ENCODE measurements at places on chromosomes 7 and 10. TPM values are rescaled to one million over a fixed set of nuclear protein-coding genes. Genes with fewer than 3 reads are reported as not detected.

- DNase-seq: no peak
Observed at GRCh38 chr10:69087590-69088470, at the start of gene SRGN. Gene SRGN (plus strand): TSS chr10:69088103. CDS start chr10:69088158, 55 bp downstream.

GRCh38 chr7:30845426-30846135, 66.1 kb upstream of the AQP1 start:
- DNase-seq: peak; percentile 91

DNA sequence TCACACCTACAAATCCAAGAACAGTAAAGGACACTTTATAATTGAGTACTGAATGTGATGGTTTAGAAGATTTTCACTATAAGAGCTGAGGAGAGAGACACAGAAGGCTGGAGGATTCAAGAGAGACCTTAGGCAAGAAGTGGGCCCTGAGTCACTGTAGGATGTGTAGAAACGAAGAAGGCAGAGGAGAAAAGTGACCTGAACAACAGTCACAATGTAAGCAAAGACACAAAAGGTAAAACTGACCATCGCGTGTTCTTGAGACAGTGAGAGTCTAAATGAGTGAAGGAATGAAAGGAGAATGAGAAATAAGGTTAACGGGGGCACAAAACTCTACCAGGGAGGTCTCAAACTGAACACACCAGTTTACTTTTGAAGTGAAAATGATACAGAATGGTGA, 298.2 kb upstream of the LRGUK start:
- no peak for DNase-seq

- DNase-seq: no peak
Observed at GRCh38 chr10:98273057-98273850, 5.3 kb upstream of the LOXL4 start.

- no peak for DNase-seq
Observed at GRCh38 chr10:4770801-4771553, 55.0 kb upstream of the AKR1E2 start.

WDR86 gene
- total RNA-seq: 1.3 TPM

- no peak for DNase-seq
Observed at GRCh38 chr7:71687831-71688599, 556.1 kb downstream of the GALNT17 start.

CYTH3 gene
- total RNA-seq: 27.5 TPM

DNA sequence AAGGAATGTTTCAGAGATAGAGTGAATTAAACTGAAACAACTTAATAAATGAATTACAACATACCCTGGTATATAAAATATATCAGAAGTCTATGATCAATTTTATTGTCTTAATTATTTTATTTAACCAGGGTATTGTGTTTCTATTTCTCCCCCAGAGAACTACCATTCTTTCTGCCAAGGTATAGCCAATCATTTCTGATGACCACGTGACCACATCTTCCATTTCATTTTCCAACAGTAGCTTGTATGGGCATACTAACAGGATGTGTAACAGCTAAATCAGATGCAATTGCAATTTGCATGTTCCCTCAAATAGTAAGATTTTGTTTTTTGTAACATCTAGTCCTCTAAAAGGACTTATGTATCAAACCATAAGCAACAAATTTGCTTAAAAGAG, 123.9 kb upstream of the COL1A2 start:
- DNase-seq: no peak

GRCh38 chr10:101468159-101468558, 114.2 kb downstream of the BTRC start:
- DNase-seq: no peak

DNA sequence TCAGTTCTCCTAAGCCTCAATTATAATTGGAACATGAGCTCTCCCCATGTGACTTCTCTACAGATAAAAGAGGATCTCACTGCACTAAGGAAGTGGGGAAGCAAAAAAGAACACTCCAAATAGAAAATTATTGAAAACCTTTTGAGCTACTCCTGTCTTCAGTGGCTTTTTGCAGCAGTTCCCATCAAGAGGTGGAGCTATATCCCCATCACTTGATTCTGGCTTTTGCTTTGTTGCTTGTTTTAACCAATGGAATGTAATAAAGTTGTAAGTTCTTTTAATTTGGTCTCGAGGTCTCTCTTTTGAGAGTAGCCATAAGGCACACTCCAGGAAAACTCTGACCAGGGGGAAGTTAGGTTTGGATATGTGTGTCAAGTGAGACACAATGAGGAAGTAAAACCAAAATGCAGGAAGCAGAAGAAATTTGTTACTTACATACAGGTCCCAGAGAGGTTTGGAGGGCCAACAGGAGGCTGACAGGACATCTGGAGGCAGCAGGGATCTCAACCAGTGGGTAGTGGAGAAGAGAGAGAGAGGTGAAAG, 569.4 kb downstream of the HTR7 start:
- no peak for DNase-seq

NKX2-3 gene
- total RNA-seq: 0.26 TPM

TMEM130 gene
- 20.0 TPM for total RNA-seq

MEOX2 gene
- 21.9 TPM for total RNA-seq

GRCh38 chr10:58241346-58241745, 26.3 kb downstream of the IPMK start:
- no peak for DNase-seq

GRCh38 chr10:131758062-131758938, 142.5 kb upstream of the PPP2R2D start:
- no peak for DNase-seq

DNA sequence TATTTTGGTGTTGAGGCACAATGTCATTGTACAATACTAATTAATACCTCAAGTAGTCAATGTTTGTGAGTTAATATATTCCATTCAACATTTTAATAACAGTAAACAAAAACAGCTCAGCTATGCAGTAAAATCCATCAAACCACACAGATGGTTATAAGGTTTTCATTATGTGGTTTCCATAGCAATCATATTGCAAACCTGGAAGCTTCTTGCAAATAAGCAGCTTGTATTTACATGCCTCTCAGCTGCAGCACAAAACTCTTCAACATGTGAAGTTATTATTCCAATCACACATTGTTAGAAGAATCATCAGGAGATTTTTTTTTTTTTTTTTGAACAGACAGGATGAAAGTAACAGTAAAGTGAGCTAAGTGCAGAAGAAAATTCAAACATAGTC, 170.2 kb downstream of the SKAP2 start:
- no peak for DNase-seq

TRIM73 gene
- total RNA-seq: 4.4 TPM

ITIH5 gene
- total RNA-seq: 10.5 TPM
